ENCODE measurements at places on chromosomes 13 and 19. TPM values are rescaled to one million over a fixed set of nuclear protein-coding genes. Genes with fewer than 3 reads are reported as not detected.

DNA sequence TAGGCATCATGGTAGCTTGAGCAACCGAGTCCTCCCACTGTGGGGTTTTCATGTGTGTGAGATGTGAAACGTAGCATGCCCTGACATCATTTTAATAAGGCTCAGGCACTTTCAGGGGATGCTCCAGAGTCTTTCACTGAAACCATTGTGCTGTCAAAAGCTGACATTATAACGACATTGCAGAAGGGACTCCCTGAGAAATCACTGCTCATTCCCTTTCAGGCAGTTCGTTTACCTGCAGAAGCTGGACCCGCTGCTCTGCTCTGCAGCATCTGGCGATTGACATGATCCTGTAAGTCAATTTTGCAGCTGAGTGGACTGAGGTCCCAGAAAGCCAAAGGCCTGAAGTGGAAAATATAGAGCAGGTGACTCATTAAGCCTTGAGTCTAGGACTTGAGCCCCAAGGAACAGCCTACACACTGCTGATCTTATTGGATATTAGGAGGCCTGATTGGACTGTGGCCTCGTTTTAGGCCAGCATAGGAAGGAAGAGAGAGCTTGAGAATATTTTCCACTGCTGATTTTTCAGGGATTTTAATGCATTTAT lies 54.0 kb upstream of the CNMD start:
- DNase-seq, result no peak

DCT gene
- 0.09 TPM for total RNA-seq

NKPD1 gene
- 0.05 TPM for total RNA-seq

ZNF763 gene
- 1.5 TPM for total RNA-seq
